ENCODE measurements at places on chromosomes 13 and 19.

GRCh38 chr13:26758496-26759157 is 2.0 kb downstream of the GPR12 start:
- DNase-seq = no peak

GRCh38 chr13:37100731-37101130 is 4.7 kb downstream of the CSNK1A1L start:
- peak; percentile 93 for DNase-seq

- no peak for DNase-seq
Observed at GRCh38 chr19:11405846-11406643, 13.1 kb downstream of the RGL3 start.

DNA sequence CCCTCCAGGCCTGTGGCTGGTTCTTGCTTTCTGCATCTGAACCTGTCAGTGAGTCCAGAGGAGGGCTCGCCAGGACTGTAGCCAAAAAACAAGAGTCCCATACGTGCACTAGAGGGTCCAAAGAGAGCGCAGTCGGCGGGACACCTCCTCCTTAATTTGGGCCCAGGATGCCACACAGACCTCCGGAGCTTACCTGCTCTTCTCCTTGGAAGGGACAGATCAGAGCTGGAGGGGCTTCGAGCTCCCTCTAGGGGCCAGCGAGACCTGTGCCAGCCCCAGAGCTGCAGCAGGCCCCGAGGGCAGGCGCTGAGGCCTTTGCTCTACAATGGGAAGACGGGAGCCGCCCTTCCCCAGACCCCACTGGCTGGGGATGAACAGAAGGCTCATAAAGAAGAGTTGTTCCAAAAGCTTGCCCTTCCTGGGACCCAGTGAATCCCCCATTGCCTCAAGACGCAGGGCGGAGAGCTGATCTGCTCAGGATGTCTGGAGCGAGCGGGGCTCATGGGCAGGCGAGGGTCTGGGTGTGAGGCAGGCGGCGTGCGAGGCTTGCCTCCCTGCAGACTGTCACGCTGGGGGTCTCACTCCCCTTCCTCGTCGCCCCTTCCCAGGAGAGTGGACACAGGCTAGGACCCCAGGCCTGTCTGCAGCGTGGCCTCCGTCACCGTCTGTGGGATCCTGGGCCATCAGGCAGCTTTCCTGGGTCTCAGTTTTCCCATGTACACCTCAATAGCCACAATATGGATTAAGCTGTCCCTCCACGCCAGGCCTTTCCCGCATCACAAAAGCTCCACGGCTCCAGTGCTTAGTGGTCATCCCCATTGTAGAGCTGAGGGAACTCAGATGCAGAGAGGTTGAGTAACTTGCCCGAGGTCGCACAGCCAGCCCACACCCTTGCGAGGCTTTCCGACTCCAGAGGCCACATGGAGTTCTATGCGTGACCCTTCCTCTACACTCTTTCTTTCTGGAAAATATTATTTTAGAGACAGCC is 46.9 kb upstream of the VSTM2B start:
- DNase-seq = no peak

- DNase-seq = no peak
Observed at GRCh38 chr19:8080832-8081231, 28.3 kb downstream of the CCL25 start.

- DNase-seq = no peak
Observed at GRCh38 chr19:41366089-41366488, 2.1 kb upstream of the B9D2 start.
